ENCODE measurements at places on chromosomes 11 and 22. TPM values are rescaled to one million over a fixed set of nuclear protein-coding genes. Genes with fewer than 3 reads are reported as not detected.

DNA sequence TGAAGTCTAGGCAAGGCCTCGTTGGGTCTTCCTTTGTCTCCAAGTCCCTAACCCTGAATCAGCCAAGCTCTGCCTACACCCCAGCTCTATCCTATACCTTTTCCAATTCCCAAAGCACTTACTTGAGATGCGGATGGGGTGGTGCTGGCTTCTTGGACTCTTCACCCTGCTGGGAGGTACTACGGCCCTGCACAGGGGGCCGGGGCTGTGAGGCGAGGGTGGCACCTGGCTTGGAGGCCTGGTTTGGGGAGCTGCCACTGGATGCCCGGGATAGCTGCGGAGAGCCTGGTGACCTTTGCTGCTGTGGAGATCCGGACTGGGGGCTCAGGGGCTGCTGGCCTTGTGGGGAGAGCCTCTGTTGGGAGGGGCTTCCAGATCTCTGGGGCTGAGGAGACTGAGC is 43.3 kb downstream of the FBXO7 start:
- no peaks in the 10 kb centered on the region for H3K4me1 ChIP-seq
- DNase-seq: no peak
- H3K27ac ChIP-seq: no peak overlapping the region
- no peaks in the 10 kb centered on the region for H3K36me3 ChIP-seq
- no peak overlapping the region for H3K4me3 ChIP-seq

DNA sequence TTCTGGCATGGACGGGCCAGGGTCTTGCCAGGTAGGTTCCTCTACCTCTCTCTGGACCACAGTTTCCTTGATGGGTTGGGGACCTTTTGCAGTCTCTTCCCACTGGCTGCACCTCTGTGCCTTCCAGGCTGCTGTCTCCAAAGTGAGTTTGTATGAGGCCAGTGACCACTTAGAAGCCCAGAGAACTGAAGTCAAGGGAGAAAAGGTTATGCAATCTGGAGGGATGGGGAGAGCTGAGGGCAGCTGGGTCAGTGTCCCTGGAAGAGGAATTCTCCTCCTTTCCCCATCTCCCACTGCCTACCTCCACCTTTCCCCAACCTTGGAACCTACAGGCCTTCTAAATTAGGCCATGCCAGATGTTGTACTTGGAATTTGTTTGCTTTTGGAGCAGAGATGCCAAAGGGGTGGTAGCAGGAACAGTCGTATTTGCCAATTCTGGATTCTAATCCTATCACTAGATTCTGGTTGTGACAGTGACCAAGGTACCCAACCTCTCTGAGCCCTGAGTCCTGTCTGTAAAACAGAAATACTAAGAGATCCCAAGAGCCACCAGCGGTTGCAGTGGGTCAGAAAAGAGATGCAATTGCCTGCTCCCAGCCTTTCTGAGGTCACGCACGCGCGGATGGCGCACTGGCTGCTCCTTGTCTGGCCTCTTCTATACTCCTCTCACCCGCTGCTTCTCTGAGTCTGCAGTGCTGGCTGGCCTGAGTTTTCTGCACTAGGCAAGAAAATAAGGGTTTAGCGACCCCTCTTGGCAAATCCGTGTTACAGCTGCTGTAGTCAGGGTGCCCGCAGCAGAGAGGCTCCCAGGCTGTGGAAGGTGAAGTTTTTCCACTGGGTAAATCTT is 10.7 kb upstream of the ACCSL start:
- no peaks in the 10 kb centered on the region for H3K27me3 ChIP-seq
- peak; percentile 90 for DNase-seq
- H3K4me3 ChIP-seq: no peak overlapping the region
- H3K4me1 ChIP-seq: peaks cover 15% of the 10 kb centered on the region
- no peaks in the 10 kb centered on the region for H3K36me3 ChIP-seq

- no peak overlapping the region for H3K27ac ChIP-seq
- H3K4me1 ChIP-seq: peaks cover 84% of the 10 kb centered on the region
- DNase-seq: no peak
- H3K4me3 ChIP-seq: no peak overlapping the region
- H3K36me3 ChIP-seq: no peaks in the 10 kb centered on the region
Measured at GRCh38 chr22:21857481-21857914, 9.9 kb downstream of the MAPK1 start.

DNA sequence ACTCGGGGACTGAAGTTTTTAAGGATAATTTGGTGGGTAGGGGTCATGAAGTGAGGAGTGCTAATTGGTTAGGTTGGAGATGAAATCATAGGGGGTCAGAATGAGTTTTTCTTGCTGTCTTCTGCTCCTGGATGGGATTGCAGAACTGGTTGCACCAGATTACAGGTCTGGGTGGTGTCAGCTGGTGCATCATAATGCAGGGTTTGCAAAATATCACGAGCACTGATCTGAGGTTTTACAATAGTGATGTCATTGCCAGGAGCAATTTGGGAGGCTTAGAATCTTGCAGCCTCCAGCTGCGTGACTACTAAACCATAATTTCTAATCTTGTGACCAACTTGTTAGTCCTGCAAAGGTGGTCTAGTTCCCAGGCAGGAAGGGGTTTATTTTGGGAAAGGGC is 46.4 kb upstream of the CALCB start:
- no peak for DNase-seq
- no peaks in the 10 kb centered on the region for H3K27me3 ChIP-seq
- no peaks in the 10 kb centered on the region for H3K36me3 ChIP-seq
- H3K27ac ChIP-seq: no peak overlapping the region

DNA sequence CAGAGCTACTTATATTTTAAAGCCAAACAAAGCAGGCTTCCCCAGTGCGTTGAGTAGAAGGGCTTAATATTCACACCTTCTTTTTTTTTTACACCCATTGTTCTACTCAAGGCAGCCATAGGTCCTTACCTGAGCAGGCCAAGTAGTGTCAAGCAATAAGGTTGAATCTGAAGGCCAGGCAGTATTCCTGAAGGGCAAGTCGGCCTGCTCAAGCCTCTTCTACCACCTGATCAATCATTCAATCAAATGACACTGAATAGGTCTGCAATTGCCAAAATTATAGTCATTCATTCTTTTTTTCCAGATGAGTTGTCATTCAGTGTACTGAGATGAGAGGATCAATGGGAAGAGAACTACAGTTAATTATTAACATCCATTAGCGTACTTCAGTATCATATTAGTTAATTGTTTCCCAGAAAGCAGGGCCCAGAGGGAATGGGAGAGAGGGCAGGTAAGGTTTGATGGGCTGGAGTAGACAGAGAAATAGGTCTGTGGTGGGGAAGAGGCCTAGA is 11.9 kb upstream of the PPP2R1B start:
- peaks cover 15% of the 10 kb centered on the region for H3K4me1 ChIP-seq
- H3K27ac ChIP-seq: no peak overlapping the region
- no peaks in the 10 kb centered on the region for H3K27me3 ChIP-seq
- H3K4me3 ChIP-seq: no peak overlapping the region

DNA sequence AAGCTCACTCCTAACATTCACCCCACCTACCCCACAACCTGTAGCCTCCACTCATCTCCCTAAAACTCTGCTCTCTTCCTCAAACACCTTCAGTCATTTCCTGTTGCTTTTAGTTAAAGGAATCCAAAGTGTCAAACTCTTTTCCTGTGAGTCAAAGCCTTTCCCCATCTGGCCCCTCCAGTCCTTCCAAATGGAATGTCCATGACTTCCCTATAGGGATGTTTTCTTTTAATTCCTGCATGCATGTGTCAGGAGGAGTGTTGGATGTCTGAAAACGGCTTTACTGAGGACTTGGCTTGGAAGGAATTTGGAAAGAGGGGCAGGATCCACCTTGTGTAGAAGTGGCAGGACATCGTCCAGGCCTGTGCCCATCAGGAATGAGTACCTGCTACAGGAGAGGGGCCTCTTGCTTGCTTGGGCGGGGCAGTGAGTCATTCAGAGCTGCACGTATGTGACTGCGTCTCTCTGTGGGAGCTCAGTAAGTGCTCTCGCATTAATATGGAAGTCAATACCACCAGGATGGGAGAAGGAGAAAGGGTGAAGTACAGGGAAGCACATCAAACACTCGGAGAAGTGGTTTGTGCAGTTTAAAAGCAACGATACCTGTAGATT is 491.9 kb downstream of the OPCML start:
- H3K4me1 ChIP-seq: no peaks in the 10 kb centered on the region
- H3K36me3 ChIP-seq: no peaks in the 10 kb centered on the region
- peaks cover 1% of the 10 kb centered on the region for H3K27me3 ChIP-seq
- no peak overlapping the region for H3K4me3 ChIP-seq

DNA sequence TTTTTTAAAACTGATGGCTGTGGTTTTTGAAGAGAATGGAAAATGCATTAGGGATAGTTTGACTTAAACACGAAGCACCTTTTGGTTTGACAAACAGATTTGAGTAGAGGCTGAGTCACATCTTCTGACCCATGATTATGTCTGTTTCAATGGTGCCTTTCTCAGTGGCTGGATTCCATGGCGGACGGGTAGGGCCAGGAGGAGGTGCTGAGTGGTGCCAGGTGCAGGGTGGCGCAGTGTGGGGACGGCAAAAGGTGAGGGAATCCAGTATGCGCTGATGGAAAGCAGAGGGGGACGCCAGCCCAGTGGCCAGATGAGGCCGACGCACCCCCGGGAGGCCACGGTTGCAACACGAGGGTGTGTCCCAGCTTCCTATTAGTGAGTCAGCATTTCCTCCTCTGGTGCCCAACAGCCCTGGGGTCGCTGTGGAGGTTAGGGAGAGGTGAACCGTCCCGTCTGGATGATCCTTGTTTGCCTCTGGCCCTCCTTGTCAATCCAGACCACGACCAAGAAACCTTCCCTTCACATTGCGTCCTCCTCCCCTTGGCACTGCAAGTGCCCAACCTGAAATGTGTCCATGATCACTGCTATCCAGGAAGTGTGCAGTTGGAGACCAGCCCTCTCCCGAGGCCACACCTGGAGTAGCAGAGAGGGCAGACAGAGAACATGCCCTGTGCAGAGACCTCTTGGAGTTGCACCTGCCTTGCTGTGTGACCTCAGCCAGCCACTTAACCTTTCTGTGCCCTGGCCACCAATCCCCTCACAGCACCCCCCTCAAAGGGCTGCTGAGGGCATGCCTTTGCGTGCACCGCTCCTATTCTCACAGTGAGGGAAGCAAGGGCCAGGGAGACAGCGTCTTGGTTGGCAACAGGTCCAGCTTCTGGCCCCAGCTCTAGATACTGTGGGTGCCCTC is 32.5 kb upstream of the ATXN10 start:
- H3K27me3 ChIP-seq: no peaks in the 10 kb centered on the region
- no peak for DNase-seq
- no peaks in the 10 kb centered on the region for H3K4me1 ChIP-seq

GRCh38 chr11:87019613-87020271 is 18.0 kb upstream of the TMEM135 start:
- DNase-seq: no peak
- H3K27me3 ChIP-seq: no peaks in the 10 kb centered on the region
- no peaks in the 10 kb centered on the region for H3K36me3 ChIP-seq
- peaks cover 12% of the 10 kb centered on the region for H3K4me1 ChIP-seq
- peak overlapping the region; percentile 62 for H3K27ac ChIP-seq
- H3K4me3 ChIP-seq: no peak overlapping the region

- no peaks in the 10 kb centered on the region for H3K36me3 ChIP-seq
- peaks cover 12% of the 10 kb centered on the region for H3K4me1 ChIP-seq
- no peak overlapping the region for H3K4me3 ChIP-seq
- H3K27me3 ChIP-seq: no peaks in the 10 kb centered on the region
- DNase-seq: no peak
- H3K27ac ChIP-seq: no peak overlapping the region
Measured at GRCh38 chr11:111797145-111797581, 31.0 kb upstream of the PPP2R1B start.

GRCh38 chr22:47835726-47836125 is 1073.3 kb downstream of the TBC1D22A start:
- H3K27ac ChIP-seq: no peak overlapping the region
- DNase-seq: no peak
- H3K4me1 ChIP-seq: no peaks in the 10 kb centered on the region
- H3K27me3 ChIP-seq: peaks cover 24% of the 10 kb centered on the region
- H3K36me3 ChIP-seq: no peaks in the 10 kb centered on the region

- H3K36me3 ChIP-seq: no peaks in the 10 kb centered on the region
- DNase-seq: no peak
- H3K4me3 ChIP-seq: no peak overlapping the region
- H3K27me3 ChIP-seq: no peaks in the 10 kb centered on the region
Measured at GRCh38 chr11:47434011-47434786, 8.0 kb upstream of the PSMC3 start.

- H3K4me3 ChIP-seq: no peak overlapping the region
- no peak for DNase-seq
- no peak overlapping the region for H3K27ac ChIP-seq
Measured at GRCh38 chr11:70788248-70789022, 390.1 kb downstream of the CTTN start.

DNA sequence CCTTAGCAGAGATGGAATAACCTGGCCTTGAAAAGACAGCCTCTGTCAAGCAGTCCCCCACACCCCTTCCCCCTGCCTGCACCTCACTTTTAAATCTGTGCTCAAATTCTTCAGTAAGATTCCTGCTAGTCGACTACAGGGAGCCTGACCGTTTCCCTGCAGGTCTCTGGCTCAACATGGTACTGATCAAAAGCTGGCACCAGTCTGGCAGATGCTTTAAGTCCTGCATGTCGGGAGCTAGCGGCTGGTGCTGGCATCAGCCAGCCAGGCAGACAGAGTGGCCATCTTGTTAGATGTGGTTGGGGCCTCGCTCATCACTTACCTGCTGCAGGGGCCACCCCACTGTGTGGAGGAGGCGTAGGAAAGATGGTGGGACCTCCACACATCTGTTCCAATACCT is 204.4 kb upstream of the SORL1-AS1 start:
- no peaks in the 10 kb centered on the region for H3K27me3 ChIP-seq
- H3K36me3 ChIP-seq: no peaks in the 10 kb centered on the region
- H3K4me1 ChIP-seq: peaks cover 7% of the 10 kb centered on the region
- peak overlapping the region; percentile 91 for H3K27ac ChIP-seq
- no peak overlapping the region for H3K4me3 ChIP-seq

DNA sequence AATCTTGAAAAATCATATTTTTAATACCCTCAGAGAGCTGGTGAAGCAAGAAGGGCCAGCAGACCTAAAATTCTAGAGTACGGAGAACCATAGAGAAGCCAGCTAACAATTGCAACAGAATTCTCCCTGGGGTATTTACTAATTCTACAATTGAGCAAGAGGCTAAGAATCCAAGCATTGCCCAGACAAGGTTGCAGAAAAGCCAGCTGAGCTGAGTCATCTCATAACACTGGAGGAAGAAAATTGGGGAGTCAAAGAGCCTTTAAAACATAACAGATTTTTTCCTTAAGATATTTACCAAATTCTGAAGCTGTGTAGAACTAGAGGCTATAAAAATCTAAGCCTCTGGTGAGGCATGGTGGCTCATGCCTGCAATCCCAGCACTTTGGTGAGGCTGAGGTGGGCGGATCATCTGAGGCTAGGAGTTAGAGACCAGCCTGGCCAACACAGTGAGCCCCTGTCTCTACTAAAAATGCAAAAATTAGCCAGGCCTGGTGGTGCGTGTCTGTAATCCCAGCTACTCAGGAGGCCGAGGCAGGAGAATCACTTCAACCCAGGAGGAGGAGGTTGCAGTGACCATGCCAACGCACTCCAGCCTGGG is 13.6 kb upstream of the TMEM216 start:
- H3K4me3 ChIP-seq: no peak overlapping the region
- no peaks in the 10 kb centered on the region for H3K27me3 ChIP-seq
- DNase-seq: peak; percentile 43
- H3K27ac ChIP-seq: no peak overlapping the region

Gene DSCAML1
- 1.2 TPM for total RNA-seq

Gene DCHS1
- 10.5 TPM for total RNA-seq

Gene SLC35C1
- 6.3 TPM for total RNA-seq

Gene TUBA8
- 91.5 TPM for total RNA-seq

Gene MMP7
- total RNA-seq: not detected

Gene NXPE4
- total RNA-seq: not detected

Gene EHBP1L1
- total RNA-seq: 75.2 TPM

Gene TMEM191B
- total RNA-seq: 1.0 TPM

Gene CSNK2A3
- 2.0 TPM for total RNA-seq

Gene MIAT
- 0.47 TPM for total RNA-seq

Gene L3MBTL2
- total RNA-seq: 10.1 TPM

Gene BIRC3
- total RNA-seq: 2.9 TPM

Gene RBMXL2
- total RNA-seq: not detected

Gene CTSW
- 9.4 TPM for total RNA-seq

Gene SLC29A2
- 13.4 TPM for total RNA-seq

Gene IL18
- total RNA-seq: 13.5 TPM

Gene TIMM10B
- 14.3 TPM for total RNA-seq

Gene GGT5
- 15.5 TPM for total RNA-seq

Gene LGALS1
- total RNA-seq: 951 TPM
